ENCODE measurements at places on chromosomes 4 and X. TPM values are rescaled to one million over a fixed set of nuclear protein-coding genes. Genes with fewer than 3 reads are reported as not detected.
A peak's percentile ranks its signal among the peaks of the same experiment; 100 is the strongest.

DNA sequence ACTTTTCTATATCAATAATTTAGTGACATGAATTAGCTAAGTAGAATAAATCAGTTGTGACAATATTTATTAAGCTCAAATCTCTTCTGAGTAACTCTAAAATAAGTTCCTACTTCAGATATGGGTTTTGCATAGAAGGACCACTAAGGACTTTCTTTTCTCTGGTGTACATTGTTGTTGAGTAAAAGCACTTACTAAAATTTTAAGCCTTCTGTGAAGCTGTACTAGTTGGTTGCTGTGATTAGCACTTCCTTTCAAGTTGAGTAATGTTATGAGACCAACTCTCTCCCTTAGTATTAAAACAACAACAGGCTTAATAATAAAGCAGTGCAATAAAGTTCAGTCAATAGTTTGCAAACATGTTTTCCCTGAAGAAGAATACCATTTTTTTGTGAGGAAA is 667.4 kb upstream of the NDST4 start:
- ATAC-seq: no peak

DNA sequence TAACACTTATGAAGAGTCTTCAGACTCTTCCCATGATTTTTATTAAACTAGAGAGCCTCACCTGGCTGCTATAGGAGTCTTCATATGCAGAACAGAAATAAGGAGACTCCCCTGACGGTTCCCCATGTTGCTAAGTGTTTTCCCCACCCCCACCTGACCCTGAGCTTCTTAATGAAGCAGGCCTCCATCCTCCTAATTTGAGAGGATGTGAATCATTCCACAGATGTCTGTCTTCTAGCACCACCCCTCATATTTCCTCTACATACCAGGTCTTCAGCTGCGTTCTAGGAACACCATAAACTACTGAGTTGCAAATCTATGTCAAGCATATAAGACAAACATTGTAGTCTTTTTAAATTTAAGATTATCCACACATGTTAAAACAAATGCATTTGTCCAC is 36.9 kb downstream of the RP2 start:
- no peak for ATAC-seq

DNA sequence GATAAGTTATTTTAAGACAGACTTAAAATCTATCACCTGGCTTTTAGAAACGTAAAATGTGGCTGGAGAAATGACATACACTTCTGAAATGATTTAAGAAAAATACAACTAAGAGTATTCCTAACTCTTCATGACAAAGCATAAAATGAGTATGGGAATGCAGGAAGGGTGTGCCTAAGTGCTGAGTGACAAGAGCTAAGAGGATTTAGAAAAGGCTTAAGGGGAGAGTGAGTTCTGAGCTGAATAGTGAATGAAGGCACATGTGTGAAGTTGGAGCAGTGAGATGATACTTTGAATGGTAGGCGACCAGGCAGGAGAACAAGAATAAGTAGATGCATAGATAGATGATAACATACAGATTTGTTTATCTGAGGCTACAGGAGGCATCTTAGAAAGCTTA is 458.3 kb upstream of the TENM3 start:
- ATAC-seq: no peak

The USP17L22 gene
- total RNA-seq: not detected

DNA sequence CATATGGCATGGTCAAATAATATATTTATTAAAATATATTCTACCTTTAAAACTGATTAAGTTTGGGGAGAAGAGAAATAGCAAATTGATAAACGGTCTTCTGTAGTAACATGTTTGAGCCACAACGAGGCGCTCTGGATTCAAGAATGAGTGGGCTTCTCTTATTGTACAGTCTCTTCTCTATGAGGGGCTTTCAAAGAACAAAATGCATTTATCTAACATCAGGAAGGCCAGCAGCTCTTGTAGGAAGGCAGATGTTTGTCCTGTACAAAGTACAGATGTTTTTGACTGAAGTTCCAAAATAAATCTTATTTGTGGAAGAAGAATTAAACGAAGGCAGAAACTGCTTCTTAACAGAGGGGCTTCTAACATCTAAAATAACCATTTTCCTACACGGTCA is 153.6 kb downstream of the RASL11B start:
- ATAC-seq: no peak

DNA sequence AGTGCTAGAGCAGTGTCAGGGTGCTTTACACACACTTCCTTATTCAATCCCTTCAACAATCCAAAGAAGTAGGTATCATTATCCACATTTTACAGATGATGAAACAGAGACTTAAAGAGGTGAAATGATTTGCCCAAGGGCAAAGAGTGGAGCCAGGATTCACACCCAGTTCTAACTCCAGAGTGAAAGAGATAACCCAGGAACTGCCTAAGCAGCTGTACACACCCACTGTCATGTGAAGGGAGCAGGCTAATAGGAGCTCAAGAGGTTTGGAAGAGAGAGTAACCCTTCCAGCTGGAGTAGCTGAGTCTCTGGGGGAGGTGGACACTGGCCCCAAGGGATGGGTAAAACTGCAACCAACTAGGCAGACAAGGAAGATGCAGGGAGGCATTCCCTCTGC is 92.5 kb downstream of the FBXL5 start:
- ATAC-seq: no peak

DNA sequence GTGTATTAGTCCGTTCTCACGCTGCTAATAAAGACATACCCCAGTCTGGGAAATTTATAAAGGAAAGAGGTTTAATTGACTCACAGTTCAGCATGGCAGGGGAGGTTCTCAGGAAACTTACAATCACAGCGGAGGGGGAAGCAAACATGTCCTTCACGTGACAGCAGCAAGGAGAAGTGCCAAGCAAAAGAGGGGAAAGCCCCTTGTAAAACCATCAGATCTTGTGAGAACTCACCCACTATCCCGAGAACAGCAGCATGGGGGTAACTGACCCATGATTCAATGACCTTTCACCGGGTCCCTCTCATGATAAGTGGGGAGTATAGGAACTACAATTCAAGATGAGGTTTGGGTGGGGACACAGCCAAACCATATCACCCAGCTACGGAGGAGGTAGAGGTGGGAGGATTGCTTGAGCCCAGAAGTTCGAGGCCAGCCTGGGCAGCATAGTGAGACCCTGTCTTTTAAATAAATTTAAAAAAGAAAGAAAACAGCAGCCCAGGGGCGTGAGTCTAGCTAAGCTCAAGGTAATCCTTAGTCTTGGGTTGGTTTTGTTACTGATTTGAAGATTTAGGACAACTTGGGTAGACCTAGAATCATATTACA is 46.4 kb upstream of the TMEM131L start:
- ATAC-seq: no peak

GRCh38 chr4:147101678-147102077 is 156.0 kb upstream of the TTC29 start:
- ATAC-seq: no peak

The DRP2 gene
- total RNA-seq: 0.90 TPM

DNA sequence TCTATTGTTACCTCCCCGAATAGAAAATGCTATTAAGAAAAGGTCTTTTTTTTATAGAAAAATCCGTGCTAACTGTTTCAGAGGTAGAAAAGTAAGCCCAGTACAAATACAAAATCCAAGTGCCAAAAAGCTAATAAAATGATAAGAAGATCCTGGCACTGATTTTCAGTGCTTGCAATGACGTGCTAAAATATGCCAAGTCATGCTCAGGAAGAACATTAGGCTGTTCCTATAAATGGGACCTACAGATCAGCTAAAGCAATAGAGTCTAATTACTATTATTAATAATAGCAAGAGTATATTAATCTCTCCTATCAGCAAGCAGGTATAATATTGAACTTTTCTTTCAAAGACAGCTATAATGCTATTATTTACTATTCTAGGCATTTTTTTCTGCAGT is 305.8 kb downstream of the PPARGC1A start:
- ATAC-seq: no peak

The FRMD7 gene
- not detected for total RNA-seq

DNA sequence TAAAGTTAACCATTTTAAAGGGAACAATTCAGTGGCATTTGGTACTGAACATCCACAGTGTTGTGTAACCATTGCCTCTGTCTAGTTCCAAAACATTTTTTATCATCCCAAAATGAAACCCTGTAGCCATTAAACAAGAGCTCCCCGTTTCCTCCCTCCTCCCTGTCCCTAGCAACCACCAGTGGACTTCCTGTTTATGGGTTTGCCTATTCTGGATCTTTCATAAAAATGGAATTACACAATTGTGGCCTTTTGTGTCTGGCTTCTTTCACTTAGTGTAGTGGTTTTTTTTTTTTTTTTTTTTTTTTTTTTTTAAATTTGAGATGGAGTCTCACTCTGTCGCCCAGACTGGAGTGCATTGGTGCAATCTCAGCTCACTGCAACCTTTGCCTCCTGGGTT is 11.6 kb downstream of the RBMX2 start:
- no peak for ATAC-seq

GRCh38 chr4:6453688-6453990 is 18.8 kb downstream of the PPP2R2C start:
- no peak for ATAC-seq

The NAP1L2 gene
- 1.9 TPM for total RNA-seq

DNA sequence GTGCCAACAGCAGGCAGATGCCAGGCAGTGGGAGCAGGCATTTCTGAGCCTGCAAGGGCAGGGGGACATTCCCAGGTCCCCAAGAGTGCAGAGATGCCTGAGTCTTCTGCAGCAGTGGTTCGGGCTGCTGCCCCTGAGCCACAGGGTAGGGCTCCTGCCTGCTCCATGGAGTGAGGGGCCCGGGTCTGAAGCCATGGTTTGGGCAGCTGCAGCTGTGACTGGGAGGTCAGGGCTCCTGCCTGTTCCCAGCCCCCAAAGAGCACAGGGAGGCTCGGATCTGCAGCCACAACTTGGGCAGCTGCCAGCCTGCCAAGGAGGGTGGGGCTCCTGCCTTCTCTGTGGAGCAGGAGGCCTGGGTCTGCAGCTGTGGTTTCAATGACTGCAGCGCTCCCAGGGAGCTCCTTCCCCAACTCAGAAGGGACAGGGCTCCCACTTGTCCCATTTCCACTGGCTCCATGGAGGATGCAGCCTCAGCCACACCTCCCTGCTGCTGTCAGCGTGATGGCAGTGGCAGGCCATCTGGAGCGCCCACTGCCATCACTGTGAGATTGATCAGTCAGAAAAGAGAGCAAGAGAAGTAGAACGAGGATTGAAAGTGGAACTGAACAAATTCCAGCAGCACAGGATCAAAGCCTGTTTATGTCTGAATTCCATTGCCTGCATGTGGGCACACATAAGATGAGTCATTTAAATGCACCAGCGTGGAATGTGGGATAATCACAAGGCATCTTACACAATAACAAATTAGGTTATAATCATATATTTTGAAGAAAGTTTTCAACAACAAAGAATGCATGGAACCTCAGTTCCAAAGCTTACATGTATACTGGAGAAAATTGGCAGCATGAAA is 93.1 kb upstream of the CXorf51A start:
- ATAC-seq: no peak

- peak; percentile 95 for ATAC-seq
These were observed 181.1 kb downstream of the LARP7 start for GRCh38 chr4:112817933-112818593.

DNA sequence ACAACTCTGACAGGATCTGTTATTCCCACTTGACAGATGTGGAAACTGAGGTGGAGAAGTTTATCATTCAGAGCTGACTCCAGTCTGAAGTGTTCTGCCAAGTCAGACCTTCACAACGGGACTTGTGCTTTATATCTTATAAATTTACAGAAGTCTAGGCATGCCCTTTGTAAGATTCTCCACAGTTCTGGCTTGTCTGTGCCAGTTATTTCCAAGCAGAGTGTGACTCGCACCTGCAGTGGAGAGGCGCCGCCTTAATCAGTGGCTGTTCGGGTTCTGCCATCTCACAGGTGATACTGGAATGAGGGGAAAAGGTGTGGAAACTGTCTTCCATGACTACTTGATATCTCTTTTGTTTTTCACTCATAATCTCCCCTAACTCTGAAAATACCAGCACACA is 63.2 kb downstream of the CPEB2 start:
- no peak for ATAC-seq

DNA sequence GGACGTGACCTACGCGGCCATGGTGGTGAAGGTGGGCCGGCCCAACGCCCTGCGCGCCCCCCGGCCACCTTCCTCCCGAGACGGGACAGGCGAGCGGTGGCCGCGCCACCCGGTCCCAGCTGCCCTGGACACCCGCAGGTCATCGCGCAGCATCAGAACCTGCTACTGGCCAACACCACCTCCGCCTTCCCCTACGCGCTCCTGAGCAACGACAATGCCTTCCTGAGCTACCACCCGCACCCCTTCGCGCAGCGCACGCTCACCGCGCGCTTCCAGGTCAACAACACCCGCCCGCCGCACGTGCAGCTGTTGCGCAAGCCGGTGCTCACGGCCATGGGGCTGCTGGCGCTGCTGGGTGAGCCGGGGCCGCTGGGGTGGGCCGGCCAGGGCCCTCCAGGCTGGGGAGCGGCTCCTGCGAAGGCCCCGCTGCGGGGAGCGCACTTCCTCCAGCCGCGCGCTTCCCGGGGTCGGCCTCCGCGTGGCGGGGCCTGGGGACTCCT is 9.0 kb upstream of the SLC26A1 start:
- ATAC-seq: no peak

DNA sequence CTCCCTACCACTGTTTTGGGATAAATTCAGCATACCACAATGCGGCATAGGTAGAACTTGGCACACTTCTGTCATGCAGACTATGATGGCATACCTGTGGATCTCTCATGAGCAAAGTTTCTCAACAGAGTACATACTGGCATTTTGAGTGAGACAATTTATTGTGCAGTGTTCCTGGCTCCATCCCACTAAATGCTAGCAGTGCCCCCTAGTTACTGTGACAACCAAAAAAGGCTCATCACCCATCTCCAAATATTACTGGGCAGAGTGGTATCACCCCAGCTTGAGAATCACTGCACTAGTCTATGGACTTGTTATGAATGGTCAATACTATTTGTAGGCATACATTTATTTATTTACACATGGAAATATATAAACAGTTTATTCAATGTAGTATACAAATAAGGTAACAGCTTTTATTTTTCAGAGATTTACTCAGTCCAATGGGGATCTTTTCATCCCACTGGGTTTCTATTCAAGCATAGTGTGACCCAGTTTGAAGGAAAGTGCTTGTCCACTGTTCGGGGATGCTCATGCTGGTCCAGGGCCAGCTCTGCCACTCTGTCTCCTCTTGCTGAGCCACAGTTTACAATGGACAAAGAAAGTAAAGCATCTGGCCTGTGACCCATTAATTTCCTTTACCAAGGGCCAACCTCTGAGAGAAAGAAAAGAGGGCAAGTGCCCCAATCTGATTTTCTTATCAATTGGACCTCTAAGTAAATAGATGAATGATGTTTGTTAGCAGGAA is 81.0 kb upstream of the IL2 start:
- ATAC-seq: no peak

The UFSP2 gene
- 23.5 TPM for total RNA-seq

The PPM1K gene
- 49.9 TPM for total RNA-seq

- ATAC-seq: no peak
These were observed 38.3 kb upstream of the CBLL2 start for GRCh38 chrX:22234380-22234779.

The GLRA3 gene
- total RNA-seq: not detected

DNA sequence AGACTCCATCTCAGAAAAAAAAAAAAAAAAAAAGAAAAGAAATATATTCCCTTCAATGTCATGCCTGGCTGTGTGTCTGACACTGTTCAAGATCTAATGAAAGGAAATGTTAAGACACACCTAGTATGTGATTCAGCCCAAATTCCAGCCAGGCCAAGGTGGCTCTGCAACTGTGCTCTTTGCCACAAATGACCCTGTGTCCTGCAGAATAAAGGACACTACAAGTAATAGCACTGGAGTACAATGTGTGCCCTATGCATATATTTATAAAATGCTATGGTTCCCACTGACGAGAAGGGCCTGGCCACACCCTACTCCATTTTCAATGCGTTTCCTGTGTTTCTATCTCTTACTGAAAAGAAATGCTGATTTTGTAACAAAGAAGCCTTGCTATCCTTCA is 98.0 kb upstream of the SORBS2 start:
- no peak for ATAC-seq

GRCh38 chrX:9662148-9662547 is 103.5 kb downstream of the GPR143 start:
- ATAC-seq: no peak

The ARAP2 gene
- total RNA-seq: 44.8 TPM
